ENCODE measurements at places on chromosomes 16 and 17.

- DNase-seq = no peak
Measured at GRCh38 chr17:79670537-79671084, 59.8 kb upstream of the RBFOX3 start.

- DNase-seq = no peak
Measured at GRCh38 chr16:66618588-66619375, 14.3 kb downstream of the CMTM3 start.

GRCh38 chr16:76265434-76266045, 11.7 kb upstream of the CNTNAP4 start:
- DNase-seq = peak; percentile 8

DNA sequence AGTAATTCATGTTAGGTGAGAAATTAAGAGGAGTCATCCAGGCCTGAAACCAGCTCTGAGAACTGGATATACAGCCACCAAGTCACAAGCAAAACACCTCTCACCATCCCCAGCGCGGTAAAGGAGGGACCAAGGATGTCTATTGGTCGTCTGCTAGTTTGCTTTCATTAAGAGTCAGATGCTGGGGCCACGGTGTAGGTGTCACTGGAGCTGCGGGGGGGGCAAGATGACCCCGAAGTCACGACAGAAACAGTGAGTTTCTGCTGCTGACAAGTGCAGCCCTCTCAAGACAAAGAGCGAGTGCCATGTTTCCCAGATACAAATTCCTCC, 790 bp downstream of the NCBP3 start:
- DNase-seq = no peak

GRCh38 chr17:61456061-61456681, 3.9 kb downstream of the TBX4 start:
- DNase-seq = no peak

GRCh38 chr17:3660311-3660891, 8.0 kb downstream of the TAX1BP3 start:
- DNase-seq = no peak

DNA sequence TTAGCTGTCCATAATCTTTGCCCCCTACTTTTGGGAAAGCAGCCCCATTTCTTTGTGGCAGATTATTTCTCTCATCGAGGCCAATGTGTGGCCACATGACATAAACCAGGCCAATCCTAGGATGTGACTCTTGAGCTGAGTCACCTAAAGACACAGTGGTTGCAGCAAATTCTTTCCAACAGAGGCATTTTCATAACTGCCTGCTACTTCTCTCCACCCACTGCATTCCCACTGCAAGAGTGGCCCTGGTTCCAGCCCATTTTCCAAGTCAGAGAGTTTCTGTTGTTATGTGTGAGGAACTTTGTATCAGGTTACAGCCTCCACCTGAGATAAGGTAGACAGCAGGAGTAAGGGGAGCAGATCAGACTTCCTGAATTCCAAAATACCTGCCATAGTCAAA, 195.2 kb downstream of the RGS9 start:
- no peak for DNase-seq

- DNase-seq = no peak
Measured at GRCh38 chr17:70021726-70022125, 53.3 kb upstream of the KCNJ16 start.
